ENCODE measurements at places on chromosomes 11 and 22.

- DNase-seq: no peak
Measured at GRCh38 chr11:133501643-133502539, 30.4 kb downstream of the OPCML start.

DNA sequence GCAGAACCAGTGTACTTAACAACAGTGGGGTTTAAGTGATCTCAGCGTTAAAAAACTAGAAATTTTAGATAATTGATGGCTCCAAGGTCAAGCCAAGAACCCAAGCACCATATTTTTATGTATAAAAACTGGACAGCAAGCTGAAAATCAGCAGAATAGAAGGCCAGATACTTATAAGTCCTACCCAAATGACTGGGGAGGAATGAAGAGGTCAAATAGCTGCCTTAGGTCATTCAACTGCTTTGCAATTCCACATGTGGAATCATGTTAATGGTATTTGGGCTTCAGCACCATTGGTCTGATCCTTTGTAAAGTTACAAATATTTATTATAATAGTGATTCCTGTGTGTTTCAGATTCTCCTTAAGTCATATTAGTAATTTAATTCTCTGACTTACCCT lies 108.4 kb downstream of the FAT3 start:
- DNase-seq: no peak

DNA sequence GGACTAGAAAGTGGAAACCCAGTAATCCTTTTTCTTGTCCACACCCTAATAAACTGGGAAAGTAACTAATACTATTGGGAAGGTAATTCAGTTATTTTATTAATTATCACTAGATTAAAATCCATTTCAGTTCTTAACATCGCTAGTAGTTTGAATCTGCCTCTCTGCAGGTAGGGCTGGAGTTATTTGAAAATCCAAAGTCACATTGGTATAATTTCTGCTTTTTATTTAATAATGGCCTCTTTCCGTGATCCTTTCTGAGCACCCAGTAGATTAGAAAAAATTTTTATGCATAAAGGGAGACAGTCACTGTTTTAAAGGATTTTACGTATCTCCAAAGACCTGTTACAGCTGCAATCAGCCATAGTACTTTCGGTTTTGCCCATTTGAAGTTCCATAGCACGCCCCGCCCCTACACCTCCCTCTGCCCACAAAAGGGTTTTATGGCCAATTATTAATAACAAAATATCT lies 605 bp upstream of the COPB1 start:
- peak; percentile 27 for DNase-seq

DNA sequence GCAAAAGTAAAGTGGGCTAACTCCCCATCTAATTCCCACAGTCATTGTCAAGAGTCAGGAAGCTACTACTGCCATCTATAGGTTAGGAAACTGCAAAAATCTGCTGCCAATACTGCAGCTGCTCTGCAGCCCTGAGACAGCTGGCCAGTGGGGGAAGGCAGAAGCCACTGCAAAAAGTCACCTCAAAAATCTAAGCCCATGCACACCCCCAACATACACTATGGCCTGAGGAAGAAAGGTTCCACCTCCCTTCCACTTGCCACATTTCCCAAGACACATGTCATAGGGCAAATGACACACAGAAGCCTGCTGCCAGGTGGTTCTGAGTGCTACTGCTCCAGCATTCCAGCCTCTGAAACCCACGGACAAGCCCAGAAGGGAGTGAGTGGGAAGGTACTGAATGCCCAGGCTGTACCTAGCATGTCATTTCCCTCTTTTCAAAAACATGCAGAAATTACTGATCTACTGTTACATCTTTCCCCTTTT lies 36.9 kb downstream of the DGCR2 start:
- no peak for DNase-seq

GRCh38 chr11:12393691-12394090 lies 16.3 kb downstream of the PARVA start:
- DNase-seq: no peak

GRCh38 chr22:19905347-19906276 lies 36.0 kb upstream of the COMT start:
- DNase-seq: no peak

DNA sequence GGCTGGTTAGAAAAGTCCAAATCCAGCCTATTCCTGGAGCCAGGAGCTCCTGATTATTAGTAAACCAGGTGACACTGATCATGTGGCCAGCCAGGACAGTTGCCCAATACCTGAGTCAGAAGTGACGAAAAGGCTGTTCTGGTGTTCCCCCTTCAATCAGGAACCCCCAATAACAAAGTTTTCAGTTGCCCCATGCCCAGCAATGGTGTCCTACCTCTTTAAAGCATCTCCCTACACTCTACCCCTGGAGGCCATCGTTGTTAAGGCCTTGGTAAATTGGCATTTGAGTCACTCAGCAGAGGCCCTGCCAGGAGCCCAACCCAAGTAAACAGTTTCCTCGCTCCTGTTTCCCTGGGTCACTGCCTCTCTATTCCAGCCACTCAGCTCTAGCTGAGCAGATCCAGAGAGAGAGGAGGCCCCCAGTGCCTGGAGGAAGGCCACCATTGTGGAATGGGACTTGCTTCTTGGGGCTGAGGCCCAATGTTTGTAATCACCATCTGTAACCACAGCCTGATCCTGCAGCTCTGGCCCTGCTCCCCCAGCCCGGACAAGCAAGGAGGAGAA lies 25.0 kb downstream of the ARHGAP1 start:
- DNase-seq: no peak

DNA sequence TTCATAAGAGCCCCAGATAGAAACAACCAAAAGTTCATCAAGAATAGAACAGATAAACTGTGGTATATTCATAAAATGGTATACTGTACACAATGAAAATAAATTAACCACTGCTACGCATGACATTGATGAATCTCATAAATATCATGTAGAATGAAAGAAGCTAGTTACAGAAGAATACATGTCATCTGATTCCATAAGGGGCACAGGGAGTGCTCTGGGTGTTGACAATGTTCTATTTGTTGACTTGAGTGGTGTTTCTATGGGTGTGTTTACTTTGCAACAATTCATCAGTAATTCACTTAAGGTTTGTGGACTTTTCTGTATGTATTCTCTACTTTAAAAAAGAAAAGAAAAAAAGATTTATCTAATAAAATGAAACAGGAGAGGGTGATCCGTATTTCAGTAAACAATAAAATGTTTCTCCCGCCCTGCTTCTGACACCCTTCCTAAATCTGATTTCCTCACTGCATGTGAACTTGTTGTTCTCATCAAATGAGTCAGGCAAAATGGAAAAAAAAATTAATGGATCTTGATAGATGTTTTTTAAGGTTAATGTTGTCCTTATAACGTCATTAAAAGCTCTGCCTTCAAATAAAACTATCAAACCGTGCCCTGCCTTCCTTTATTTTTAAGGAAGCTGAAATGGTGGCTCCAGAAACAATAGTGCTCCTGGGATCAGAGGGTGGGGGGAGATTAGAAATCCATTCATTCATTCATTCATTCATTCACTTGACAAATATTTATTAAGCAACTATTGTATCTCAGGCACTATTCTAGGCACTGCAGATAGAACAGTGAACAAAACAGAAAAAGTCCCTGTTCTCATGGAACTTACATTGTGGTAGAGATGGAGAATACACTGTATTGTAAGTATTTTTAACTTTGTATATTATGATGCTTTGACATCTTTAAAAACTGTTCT lies 77.2 kb upstream of the CD44 start:
- DNase-seq: no peak

GRCh38 chr11:16806791-16807190 lies 68.3 kb downstream of the C11orf58 start:
- no peak for DNase-seq

DNA sequence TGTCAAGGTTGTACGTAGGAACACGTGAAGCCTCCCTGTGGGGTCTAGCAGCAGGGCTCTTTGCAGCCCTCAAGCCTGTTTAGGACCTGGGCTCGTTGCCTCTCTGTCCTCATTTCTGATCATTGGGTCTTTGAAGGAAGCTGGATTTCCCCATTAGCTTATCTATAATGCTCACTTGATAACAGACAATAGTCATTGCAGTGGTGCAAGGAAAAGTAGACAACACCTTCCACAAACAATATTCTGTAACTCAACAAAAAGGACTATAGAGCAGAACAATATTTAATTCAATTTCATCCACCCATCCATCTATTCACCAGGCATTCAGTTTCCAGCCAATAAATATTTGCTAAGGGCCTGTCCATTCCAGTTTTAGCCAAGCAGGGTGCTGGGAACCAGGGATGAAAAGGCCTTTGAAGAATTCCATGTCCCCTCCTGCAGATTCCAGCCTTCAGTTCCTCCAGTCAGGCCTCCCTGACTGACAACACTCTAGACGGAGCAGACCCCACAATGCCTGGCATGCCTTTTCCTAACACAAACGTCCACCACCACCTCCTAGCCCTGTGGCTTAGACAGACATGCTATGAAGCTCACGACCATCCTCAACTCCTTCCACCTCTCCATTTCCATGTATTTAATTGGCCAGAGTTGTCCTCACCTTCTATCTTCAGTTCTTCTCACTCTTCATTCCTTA lies 12.7 kb upstream of the POLD3 start:
- no peak for DNase-seq

- DNase-seq: no peak
Measured at GRCh38 chr11:93159721-93160120, 38.1 kb downstream of the SLC36A4 start.

DNA sequence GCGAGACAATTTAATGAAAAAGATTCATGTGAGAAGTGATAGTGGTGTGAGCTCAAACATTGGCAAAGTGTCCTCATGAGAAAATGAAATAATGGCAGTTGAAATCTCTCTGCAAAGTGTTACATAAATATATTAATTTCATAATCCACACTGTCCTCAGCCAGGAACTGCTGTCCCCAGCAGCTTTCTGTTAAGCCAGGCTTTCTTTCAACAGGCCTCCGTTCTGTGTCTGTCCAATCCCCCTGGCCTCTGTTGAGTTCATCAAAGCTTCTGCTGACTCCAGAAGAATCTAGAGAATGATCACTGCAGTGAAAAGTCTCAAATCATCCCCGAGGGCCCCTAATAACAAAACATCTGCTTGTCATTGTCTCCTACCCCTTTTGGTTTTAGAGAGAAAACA lies 10.0 kb upstream of the ASCC2 start:
- no peak for DNase-seq

DNA sequence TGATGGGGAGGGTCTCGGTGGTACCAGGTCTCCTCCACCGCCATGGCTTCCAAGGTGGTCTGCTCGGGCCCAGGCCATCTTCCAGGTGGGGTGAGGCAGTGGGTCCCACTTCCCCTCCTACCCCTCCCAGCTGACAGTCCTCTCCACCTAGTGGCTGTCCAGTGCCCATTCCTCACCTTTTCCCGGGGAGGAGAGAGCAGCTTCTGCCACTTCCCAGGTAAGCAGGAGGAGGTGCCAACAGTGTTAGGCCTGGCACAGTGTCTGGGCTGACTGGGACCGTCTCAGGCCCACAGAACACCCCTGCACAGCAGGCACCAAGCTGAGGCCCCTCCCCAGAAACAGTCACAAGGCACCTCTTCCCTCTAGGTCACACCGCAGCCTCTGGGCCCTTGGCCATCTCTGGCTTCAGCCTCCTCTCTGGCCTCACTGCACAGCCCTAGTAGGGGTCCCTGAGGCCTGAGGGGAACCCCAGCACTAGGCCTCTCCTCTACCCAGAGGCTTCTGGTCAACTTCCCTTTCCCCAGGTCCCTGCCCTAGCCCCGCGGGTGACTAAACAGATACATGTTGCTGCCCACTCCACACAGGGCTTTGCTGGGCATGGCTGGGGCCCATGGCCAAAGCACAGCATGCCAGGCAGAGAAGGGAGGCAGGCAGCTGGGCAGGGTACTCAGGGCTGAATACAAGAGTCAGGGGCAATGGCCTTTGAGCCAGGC lies 2.3 kb upstream of the ANKRD13D start:
- DNase-seq: no peak

DNA sequence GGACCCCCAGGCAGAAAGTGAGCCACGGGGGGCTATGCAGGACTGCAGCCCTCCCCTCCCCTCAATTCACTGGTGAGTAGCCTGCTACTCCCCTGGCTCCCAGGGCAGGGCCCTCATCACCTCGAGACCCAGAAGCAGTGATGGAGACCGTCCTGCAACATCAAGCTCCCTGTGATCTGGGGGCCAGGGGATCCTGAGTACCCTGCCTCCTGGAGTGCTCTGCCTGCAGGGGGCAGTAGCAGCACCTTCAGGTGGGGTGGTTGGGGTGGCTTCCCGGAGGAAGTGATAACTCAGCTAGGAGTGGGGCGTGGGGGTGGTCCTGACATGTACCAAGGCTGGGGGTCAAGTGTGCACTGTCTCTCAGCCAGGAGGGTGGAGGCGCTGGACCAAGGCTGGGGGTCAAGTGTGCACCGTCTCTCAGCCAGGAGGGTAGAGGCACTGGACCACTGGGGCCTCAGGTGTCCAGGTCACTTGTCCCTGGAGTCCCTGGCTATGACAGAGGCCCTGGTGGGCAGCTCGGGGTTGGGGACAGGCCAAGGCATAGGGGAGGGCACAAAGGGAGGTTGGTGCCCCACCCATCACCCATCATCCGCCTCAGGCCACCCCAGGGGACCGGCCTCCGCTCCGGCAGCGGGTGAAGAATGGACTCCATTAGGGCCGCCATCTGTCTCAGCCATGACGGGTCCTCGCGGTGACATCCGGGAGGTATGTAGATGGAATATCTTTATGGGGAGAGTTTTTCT lies 9.4 kb downstream of the RTN4R start:
- DNase-seq: no peak

- DNase-seq: peak; percentile 56
Measured at GRCh38 chr11:94128746-94129511, at the start of gene PANX1. PANX1 (plus strand) TSS chr11:94128841; CDS start chr11:94129313, 472 bp downstream.

DNA sequence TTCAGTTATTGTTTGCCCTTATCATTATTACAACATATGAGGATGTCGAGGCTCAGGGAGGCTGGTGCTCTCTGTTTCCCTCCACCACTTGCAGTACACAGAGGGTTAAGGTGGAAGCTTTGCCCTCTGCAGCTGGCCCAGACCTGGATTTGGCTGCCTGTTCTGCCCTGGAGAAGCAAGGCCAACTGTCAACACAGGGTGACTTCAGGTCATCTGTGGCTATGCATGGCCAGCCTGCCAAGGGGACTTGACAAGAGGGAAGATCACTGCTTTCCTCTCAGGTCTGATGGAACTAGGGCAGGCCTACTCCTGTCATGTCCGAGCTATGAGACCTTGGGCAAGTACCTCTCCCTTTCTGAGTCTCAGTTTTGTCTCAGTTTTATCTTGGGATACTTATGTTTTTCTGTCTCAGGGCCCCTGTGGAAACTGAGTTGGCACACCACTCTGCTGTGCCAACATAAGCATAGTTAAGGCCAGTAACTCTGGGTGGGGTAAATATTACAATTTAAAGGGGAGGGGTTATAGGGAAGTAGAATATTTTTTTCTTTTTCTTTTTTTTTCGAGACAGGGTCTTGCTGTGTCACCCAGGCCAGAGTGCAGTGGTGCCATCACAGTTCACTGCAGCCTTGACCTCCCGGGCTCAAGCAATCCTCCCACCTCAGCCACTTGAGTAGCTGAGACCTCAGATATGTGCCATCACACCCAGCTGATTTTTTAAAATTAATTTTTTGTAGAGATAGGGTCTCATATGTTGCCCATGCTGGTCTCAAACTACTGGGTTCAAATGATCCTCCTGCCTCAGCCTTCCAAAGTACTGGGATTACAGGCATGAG lies 2.4 kb upstream of the THRSP start:
- DNase-seq: no peak

Measured in T-helper 9 cell (primary cell).